ENCODE measurements at places on chromosomes 7 and 10.

DNA sequence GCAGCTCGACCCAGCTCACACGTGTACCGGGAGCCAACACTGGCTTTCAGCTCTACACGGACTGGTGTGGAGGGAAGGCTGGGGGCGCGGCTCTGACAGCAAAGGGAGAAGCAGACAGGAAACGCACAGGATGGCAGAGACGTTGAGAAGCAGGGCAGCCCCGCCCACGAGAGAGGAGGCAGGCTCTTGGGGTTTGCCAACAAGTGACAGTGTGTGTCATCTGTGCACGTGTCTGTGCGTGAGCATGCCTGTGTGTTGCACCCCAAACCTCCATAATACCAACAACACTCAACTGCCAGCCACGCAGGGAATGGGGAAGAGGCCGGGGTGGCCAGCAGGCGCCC is 64.4 kb upstream of the PDGFA start:
- H3K27ac ChIP-seq: peak overlapping the region; percentile 94
- H3K4me1 ChIP-seq: peaks cover 7% of the 10 kb centered on the region
- peaks cover 4% of the 10 kb centered on the region for H3K27me3 ChIP-seq
- H3K36me3 ChIP-seq: peaks cover 2% of the 10 kb centered on the region
- DNase-seq: peak; percentile 89
- H3K4me3 ChIP-seq: peak overlapping the region; percentile 53

DNA sequence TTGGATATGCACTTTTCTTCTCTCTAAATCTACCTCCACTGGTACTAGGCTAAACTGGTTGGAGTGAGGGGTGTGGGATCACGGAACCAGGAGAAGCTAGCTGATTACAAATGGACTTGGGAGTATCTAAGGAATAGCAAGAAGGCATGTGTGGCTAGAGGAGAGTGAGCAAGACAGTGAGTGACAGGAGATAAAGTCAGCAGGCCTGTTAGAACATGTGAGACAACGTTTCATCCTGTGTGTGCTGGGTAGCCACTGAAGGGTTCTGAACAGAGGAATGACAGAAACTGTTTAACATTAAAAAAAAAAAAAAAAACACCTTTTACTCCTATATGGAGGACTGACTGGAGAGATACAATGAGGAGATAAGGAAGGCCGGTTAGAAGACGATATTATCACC is 51.7 kb downstream of the ZNF438 start:
- no peaks in the 10 kb centered on the region for H3K36me3 ChIP-seq
- DNase-seq: no peak
- no peaks in the 10 kb centered on the region for H3K27me3 ChIP-seq
- no peak overlapping the region for H3K27ac ChIP-seq
- H3K4me1 ChIP-seq: no peaks in the 10 kb centered on the region
- no peak overlapping the region for H3K4me3 ChIP-seq

DNA sequence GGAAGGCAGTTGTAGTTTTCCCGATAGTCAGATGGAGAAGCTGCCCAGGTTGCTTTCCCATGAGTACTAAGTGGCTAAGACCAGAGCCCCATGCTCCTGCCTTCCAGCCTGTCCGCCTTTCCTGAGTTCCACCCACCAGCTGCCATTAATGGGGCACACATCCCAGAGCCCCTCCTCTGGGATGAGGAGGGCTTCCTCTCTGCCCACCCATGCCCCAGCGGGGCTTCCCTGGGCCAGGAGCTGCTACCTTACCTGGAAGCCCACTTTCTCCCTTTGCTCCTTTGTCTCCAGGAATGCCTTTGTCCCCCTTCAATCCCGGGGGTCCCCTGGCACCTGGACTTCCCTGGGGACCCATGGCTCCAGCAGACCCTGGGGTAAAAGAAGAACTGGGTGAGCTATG is 7.8 kb downstream of the SFTPD start:
- H3K27ac ChIP-seq: no peak overlapping the region
- H3K36me3 ChIP-seq: no peaks in the 10 kb centered on the region
- no peak overlapping the region for H3K4me3 ChIP-seq
- H3K4me1 ChIP-seq: peaks cover 5% of the 10 kb centered on the region

GRCh38 chr7:111168182-111168581 is 77.3 kb downstream of the LRRN3 start:
- no peaks in the 10 kb centered on the region for H3K4me1 ChIP-seq
- H3K36me3 ChIP-seq: no peaks in the 10 kb centered on the region
- no peak overlapping the region for H3K27ac ChIP-seq
- no peaks in the 10 kb centered on the region for H3K27me3 ChIP-seq
- H3K4me3 ChIP-seq: no peak overlapping the region

GRCh38 chr7:117024811-117025210 is 71.5 kb downstream of the ST7 start:
- no peak overlapping the region for H3K27ac ChIP-seq
- H3K27me3 ChIP-seq: no peaks in the 10 kb centered on the region
- DNase-seq: no peak
- H3K4me1 ChIP-seq: no peaks in the 10 kb centered on the region
- no peak overlapping the region for H3K4me3 ChIP-seq

- no peaks in the 10 kb centered on the region for H3K36me3 ChIP-seq
- no peak for DNase-seq
- no peaks in the 10 kb centered on the region for H3K27me3 ChIP-seq
Measured at GRCh38 chr7:153954477-153954876, 97.7 kb upstream of the DPP6 start.

- no peaks in the 10 kb centered on the region for H3K4me1 ChIP-seq
- no peak overlapping the region for H3K27ac ChIP-seq
- H3K27me3 ChIP-seq: no peaks in the 10 kb centered on the region
- DNase-seq: no peak
- no peaks in the 10 kb centered on the region for H3K36me3 ChIP-seq
Measured at GRCh38 chr10:94102436-94102835, 108.7 kb downstream of the PLCE1 start.

DNA sequence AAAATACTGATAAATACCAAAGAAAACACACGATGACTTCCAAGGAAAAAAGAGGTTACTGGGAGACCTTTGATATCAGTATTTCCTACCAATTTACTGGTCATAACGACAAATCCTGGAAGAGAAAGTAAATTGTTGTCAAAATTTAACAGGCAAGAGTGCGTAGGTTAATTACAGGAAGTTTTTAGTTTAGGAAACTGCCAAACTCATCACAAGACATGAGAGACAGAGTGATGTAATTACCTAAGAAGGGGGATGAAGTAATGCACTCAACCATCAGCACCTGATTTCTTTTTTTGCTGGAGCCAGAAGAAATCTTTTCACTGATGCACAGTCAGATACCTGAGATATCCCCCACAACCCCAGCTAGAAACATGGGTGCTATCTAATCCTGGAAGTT is 16.8 kb downstream of the MACC1 start:
- no peak for DNase-seq
- H3K4me3 ChIP-seq: no peak overlapping the region
- H3K36me3 ChIP-seq: no peaks in the 10 kb centered on the region
- H3K27ac ChIP-seq: no peak overlapping the region
- no peaks in the 10 kb centered on the region for H3K4me1 ChIP-seq

DNA sequence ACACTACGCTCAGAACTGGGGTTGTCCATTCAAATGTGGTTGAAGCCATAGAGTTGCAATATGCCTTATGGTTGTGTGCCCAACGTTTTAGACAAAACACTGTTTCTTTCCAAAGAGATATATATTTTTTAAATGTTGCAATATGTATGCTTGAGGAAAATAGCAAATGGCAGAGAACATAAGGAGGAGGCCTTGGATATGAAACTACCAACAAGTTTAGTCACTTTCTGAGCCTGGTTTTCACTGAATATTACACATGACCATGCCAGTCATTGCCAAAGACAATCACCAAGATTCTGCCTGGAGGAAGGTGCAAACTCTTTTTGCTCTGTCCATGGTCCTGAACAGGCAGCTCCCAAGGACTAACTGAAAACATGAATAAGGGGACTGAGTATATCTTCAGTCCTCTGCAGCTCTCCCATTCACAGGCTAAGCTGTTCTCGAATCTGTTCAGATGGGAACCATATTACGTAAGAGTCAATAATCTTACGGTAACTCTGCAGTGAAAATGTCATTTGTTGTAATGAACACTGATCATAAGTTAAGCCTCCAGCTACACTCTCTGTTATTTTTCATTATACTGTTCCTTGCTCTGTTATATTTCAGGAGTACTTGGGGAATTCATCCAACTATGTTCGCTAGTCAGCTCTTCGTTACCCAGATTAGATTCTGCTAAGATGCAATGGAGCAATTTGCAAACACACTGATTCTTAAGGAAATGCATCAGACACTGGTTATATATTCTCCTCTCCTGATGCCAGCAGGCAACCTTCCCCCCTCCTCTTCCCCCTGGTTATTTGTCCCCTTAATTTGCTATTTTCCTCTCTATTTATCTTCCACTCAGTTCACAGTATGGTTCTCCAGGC is 90.7 kb upstream of the C1QL3 start:
- H3K27ac ChIP-seq: no peak overlapping the region
- no peaks in the 10 kb centered on the region for H3K4me1 ChIP-seq
- H3K36me3 ChIP-seq: no peaks in the 10 kb centered on the region
- DNase-seq: no peak
- no peak overlapping the region for H3K4me3 ChIP-seq

DNA sequence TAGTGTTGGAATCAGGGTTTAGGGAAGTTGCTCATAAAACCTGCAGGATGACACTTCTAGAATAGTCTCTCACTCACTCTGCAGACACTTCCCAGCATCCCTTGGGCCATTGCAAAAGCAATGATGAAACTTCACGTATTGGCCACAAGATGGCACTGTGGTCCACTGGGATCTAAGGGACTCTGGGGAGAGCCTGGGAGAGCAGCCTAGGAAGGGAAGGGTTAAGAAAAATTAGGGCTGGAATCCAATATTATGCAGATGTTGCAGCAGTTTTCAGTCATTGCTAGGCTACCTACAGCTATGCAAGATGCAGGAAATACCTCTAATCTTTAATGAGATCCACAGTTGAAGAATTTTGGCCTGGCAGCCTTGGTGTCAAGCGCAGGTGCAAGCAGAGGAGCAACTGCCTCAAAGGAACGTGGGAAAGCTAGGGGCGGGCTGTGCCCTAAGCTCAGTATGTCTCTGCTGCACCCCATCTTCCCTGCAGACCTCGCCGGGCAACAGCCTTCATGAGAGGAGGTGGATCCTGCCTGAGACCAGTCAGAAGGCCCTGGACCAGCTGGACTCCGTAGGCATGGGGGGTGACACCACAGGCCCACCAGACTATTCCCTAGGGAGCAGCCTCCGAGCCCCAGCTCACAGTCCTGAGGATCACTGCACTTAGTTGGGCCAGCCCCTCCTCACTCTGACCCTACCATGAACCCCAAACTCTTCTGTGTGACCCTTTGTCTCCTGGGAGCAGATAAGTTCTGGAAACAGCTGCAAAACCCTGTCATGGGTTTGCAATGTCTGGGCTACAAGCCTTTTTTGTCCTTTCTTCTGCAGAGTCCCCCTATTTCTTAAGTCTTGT is 127.9 kb upstream of the PRSS58 start:
- no peak overlapping the region for H3K4me3 ChIP-seq
- DNase-seq: peak; percentile 11
- H3K27me3 ChIP-seq: no peaks in the 10 kb centered on the region
- peaks cover 15% of the 10 kb centered on the region for H3K4me1 ChIP-seq
- H3K36me3 ChIP-seq: no peaks in the 10 kb centered on the region
- no peak overlapping the region for H3K27ac ChIP-seq

- no peak for DNase-seq
- H3K36me3 ChIP-seq: no peaks in the 10 kb centered on the region
- H3K27me3 ChIP-seq: peaks cover 13% of the 10 kb centered on the region
- H3K27ac ChIP-seq: no peak overlapping the region
Measured at GRCh38 chr7:132488634-132489302, 87.5 kb downstream of the PLXNA4 start.

DNA sequence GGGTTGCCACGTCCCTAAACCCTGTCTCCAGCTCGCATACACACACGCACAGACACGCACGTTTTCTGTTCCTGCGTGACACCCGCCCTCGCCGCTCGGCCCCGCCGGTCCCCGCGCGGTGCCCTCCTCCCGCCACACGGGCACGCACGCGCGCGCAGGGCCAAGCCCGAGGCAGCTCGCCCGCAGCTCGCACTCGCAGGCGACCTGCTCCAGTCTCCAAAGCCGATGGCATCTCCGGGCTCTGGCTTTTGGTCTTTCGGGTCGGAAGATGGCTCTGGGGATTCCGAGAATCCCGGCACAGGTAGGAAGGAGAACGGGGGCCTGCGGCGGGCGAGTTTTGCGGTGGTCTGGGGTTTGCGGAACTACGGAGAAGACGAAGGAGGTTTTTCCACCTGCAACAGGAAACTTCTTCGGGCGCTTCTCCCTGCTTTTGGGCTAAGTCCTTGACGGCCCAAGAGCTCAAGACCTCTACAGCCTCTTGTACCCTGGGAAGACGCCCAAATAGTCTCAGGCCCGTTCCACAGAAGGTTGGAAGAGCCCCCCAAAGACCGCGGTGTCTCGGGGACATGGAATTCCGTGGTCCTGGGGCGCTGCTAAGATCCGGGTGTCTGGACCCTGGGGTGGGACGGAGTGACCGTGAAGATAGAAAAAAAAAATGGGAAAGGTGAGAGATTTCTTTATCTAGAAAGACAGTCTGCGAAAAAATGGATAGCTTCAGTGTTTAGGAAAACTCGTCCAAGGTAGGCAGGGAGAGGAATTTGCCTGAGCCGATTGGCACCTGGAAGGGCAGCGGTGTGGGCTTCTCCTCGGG is at the start of gene GAD2:
GAD2 (plus strand) TSS at position 190 of the 811 bp plus-strand sequence; CDS start at position 226, 36 bp downstream.
- peaks cover 27% of the 10 kb centered on the region for H3K4me1 ChIP-seq
- peak within 1 kb of the TSS; percentile 62 for H3K4me3 ChIP-seq
- peaks cover 68% of the 10 kb centered on the region for H3K27me3 ChIP-seq
- H3K27ac ChIP-seq: no peak within 1 kb of the TSS
- no peak for DNase-seq

DNA sequence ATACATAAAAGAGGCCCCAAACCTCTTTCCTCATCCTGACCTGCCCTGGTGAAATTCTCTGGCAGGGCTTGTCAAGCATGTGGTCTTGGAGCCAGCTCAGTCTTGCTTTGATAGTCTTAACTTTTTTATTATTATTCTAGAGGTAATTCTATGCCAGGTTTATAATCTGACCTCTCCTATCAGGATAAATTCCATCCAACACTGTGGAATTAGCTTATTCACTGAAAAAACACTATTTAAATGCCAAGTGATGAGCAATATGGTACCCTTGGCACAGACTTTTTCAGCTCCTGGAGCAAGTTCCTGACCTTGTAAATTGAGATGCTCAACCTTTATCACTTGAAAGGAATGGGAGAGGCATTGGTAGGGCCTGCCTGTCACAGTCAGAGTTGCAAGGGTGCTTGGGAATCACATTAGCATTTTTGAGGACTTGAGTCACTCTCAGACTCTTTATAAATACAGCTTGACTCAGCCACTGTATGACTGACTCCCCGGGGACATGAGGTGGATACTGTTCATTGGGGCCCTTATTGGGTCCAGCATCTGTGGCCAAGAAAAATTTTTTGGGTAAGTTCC is at the start of gene CPA4:
CPA4 (plus strand) TSS at position 480 of the 576 bp plus-strand sequence; CDS start at position 500, 20 bp downstream.
- DNase-seq: no peak
- H3K4me1 ChIP-seq: no peaks in the 10 kb centered on the region
- H3K4me3 ChIP-seq: no peak within 1 kb of the TSS
- H3K27me3 ChIP-seq: no peaks in the 10 kb centered on the region
- no peak within 1 kb of the TSS for H3K27ac ChIP-seq
- no peaks in the 10 kb centered on the region for H3K36me3 ChIP-seq
